ENCODE measurements at places on chromosomes 5 and 9. TPM values are rescaled to one million over a fixed set of nuclear protein-coding genes. Genes with fewer than 3 reads are reported as not detected.

Gene MYOT
- total RNA-seq = not detected

Gene FRRS1L
- not detected for total RNA-seq

Gene SLC1A1
- 5.6 TPM for total RNA-seq

Gene ANKRD34B
- total RNA-seq = not detected

Gene FCN2
- not detected for total RNA-seq
